ENCODE measurements at places on chromosomes 11 and 22.

DNA sequence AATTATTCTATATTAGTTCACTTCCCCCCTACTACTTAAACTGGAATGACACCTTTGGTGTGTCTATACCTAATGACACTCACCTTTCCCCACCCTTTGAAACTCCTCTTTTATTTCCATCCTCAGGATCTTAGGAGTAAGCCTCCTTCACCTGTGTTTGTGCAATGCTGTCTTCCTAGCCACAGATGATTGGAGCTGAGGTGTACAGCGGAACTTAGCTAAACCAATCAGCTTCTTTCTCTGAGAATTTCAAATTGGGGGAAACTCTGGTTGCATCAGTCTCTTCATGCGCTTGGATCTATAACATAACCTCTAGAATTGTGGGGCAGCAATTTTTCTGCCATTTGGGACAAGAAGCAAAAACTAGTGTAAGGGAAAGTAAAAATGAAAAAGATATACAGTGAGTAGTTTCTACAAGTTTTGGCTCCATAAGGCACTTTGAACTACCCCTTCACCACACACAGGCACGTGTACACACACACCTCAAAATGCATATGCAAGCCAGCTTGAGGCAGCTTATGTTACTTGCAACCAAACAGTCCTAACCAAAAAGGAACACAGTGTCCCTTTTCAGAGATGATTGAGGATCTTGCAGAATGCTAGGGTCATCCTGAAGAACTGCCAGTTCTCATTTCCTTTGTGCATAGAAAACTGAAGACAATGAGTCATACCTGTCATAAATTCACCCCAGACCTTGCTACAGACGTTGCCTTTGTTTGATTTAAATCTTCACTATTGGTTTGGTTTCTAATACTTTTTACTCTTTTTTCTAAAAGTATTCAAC lies 36.0 kb upstream of the LDLRAD3 start:
- DNase-seq = no peak

DNA sequence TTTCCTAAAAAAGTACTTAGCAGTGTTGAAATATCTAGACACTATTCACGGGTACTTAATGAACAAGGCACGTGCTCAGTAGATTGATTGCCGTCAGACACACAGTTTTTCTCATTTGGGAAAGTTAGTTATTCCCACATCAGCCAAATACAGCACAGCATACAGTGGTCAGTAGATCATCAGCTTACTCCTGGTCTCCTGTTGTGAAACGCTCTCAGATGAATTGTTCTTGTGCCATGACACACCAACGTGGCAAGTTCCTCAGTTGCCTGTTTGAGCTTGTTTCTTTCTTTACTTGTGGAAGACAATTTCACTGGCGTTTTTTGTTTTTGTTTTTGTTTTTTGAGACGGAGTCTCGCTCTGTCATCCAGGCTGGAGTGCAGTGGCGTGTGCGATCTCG lies 8.6 kb downstream of the TAB1 start:
- DNase-seq = no peak

DNA sequence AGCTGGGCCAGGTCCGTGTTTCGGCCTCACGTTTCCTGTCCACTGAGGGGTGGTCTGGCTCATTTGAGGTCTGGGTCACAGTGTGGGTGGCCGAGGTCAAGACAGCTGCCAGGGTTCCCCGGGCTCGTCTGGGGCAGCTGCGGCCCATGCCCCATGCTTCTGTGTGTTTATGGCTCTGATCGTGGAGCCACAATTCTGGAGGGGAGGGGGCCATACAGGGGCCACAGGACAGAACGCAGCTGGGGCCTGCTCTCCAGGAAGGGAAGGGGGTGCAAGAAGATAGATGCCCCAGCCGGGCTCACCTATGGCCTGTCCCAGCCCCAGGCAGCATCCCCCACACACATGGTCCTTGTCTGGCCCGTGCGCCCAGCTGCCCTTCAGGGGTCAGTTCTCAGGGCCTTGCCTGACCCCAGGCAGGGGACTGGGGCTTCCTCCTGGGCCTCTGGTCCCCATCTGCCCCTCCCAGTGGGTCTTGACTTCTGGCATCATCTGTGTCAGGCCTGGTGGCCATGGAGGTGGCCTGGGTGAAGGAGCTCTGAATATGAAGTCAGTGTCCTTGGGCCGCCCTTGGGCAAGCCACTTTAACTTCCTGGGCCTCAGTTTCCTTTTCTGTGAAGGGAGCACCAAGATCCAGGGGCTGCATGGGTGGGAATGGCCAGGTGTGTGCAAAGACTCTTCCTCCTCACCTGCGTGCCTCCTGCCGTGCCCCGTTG lies 8.4 kb downstream of the TSPAN32 start:
- no peak for DNase-seq

DNA sequence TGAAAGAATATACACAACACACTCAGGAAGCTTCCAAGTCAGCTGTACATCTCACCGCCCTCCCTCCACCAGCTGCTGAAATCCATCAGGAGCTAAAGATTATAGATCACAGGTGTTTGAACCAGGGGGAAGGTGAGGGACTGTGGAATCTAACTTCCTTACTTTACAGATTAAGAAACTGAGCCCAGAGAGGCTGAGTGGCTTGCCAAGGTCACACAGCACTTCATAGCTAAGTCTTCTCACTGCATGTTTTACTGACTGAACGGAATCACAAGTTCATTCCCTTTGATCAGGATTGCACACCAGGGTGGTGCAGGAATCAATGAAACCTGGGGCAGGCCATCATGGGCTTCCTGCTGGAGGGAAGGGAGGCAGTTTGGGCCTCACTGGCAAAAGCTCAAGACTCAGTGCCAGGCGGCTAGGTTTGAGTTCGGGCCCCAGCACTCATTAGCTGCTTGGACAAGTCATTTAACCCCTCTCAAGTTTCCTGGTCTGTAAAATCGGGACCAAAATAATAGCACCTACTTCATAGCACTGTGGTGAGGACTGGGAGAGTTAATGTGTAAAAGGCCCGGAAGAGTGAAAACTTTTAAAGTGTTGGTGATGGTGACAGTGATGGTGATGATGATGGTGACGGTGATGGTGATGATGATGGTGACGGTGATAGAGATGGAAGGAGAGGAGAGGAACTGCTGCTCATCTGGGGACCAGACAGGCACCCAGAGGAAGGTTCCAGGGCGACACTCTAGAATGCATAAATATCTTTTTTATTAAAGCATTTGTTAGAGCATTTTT lies 8.2 kb downstream of the CD5 start:
- DNase-seq = no peak

DNA sequence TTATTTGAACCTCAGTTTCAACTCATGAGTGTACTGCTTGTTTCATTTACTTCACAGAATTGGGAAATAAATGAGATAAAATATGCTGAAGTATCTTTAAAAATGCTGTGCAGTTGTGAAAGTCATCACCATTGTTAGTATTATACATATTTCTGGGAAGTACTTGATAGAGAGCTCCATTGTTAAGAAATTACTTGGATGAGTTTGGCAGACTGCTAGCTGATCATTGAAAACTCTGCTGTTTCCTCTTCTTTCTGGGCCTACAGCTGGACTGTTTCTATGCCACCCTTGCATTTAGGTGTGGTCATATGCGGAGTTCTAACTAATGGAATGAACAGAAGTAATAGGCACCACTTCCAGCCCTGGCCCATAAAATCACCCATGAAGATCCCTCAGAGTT lies 10.0 kb downstream of the SIK2 start:
- no peak for DNase-seq

- DNase-seq = no peak
These were observed 227.2 kb upstream of the BLID start for GRCh38 chr11:122343210-122343609.

- DNase-seq = no peak
These were observed 9.4 kb upstream of the RNF185 start for GRCh38 chr22:31150615-31151014.

GRCh38 chr11:134124660-134125451 lies 56.0 kb downstream of the JAM3 start:
- DNase-seq = peak; percentile 78

DNA sequence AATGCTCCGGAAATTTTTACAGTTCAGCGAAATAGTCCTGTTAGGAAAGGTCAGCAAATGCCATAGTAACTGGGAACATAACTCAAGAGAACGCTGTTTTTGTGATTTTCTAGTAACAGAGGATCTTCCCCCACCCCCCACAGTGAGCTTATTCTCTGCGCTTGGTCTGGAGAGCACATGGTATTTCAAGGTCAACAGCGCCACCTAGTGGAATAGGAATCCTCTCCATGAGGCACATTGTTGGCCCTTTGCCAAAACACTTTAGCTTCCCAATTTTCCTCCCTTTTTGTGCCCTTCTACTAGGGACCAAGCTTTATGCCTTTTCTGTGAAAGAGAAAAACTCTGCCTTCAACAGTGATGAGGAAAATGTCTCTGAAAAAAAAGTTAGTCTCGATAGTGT lies 13.2 kb upstream of the OR4C12 start:
- DNase-seq = peak; percentile 71

DNA sequence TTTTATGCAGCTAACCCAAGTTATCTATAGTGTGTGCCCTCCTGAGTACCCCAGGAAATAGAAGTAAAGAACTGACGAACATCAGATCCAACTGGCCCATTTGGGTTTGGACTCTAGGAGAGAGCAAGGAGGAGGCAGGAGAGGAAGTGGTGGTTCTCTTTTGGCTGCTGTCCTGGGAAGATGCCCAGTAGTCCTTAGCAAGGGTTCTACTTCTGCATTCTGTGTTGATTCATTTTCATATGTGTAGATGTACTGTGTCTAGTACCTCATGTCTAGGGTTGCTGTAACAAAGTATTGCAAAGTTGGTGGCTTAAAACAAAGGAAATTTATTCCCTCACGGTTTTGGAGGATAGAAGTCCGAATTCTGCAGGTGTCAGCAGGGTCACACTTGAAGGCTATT lies 6.6 kb upstream of the MMP27 start:
- no peak for DNase-seq

- DNase-seq = no peak
These were observed 7.4 kb upstream of the VSIG10L2 start for GRCh38 chr11:125938418-125938817.

- no peak for DNase-seq
These were observed 166.8 kb downstream of the TEAD1 start for GRCh38 chr11:12840871-12841660.

GRCh38 chr11:47060807-47061206 lies 115.9 kb downstream of the ARFGAP2 start:
- no peak for DNase-seq

DNA sequence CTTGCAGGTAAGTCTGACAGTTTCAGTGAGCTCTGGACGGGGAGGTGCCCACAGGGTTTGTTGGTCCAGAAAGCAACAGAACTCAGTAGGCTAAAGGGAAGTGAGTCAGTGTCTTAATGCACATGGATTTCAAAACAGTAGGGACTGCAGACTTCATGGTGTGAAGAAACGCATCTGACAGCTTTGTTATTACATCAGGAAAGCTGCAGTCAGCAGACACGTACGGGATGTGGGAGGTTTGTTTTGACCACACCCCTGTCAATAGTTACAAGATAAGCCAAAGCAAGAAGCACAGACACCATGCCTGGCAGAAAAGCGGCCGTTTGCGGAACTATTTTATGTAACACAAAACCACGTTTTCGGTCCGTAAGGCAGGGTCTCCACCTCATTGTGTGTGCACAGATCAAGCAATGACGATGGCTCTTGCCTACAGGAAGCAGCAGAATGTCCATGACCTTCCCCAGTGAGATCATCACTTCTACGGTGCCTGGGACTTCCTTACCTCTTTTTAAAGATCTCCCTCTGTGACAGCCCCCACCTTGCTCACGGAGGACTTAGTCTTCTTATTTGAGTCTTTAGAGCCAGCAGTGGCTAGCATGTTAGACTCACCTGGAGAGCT lies 58.2 kb upstream of the FTH1 start:
- DNase-seq = no peak

GRCh38 chr22:19666673-19667593 lies 47.4 kb upstream of the SEPTIN5 start:
- DNase-seq = no peak

- DNase-seq = no peak
These were observed 100.3 kb downstream of the CCDC81 start for GRCh38 chr11:86475027-86475426.

DNA sequence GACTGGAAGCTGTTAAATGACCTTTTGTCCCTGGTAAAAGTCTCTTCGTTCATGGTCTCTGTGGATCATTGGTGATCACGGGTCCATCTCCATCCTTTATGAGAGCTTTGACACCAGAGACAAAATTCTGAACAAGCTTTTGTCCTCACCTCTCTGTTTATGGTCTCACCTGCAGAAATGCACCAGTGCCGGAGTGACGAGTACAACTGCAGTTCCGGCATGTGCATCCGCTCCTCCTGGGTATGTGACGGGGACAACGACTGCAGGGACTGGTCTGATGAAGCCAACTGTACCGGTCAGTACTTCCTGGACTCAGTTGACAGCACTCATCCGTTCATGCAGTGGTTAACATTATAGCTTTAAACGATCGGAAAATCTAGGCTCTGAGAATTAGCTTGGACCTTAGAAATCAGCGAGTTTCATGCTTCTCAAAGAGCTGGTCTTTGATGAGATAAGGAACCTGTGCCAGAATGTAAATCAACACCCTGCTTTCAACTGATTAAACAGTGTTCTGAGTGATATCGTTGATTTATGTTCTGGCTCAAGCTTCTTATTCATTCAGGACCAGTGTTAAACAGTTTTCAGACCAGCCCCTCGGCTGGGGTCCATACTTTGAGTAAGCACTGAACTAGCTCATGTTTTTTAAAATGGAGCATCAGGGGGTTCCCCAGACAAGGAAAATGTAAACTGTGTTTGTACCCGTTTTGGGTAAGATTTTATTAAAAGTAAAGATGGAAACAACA lies 124.5 kb upstream of the SORL1-AS1 start:
- no peak for DNase-seq

DNA sequence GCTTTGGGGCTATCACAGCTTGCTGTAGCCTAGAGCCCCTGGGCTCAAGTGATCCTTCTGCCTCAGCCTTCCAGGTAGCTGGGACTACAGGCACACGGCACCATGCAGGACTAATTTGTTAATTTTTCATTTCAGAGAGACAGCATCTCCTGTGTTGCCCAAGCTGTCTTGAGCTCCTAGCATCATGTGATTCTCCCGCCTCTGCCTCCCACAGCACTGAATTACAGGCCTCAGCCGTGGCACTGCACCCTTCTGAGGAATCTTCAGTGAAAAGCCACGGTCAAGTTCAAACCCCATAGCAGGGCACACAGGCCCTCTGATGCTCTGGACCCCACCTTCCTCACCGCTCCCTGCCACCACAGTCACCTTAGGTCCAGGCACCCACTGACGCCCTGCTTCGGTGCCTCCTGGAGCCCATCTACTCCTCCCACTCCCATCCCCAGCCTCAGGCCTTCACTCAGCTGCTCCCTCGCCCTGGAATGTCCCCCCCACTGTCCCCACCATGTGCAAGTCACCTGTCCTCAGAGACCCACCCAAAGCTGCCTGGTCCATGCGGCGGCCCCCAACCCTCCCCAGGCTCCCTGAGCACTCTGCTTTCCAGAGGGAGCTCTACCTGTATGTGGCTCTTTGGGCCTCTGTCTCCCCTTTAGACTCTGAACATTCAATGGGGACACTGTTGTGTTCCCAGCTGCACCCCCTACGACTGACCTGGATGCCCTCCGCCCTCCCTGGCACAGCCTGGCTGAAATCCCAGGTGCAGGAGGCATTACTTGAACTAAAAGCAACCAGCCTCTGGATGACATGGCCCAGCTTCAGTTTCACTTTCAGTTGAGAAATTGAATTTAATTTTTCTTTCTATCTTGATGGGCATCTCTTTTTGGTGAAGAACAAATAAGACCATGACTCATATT lies 1.6 kb downstream of the APOL2 start:
- DNase-seq = no peak

GRCh38 chr11:106457727-106458126 lies 380.3 kb downstream of the AASDHPPT start:
- DNase-seq = no peak
